SW 1271 (cell line): ENCODE measurements at places on chromosomes 1 and 21.
A peak's percentile ranks its signal among the peaks of the same experiment; 100 is the strongest.

GRCh38 chr1:168089326-168089978 lies 47.3 kb downstream of the GPR161 start:
- no peak for DNase-seq

DNA sequence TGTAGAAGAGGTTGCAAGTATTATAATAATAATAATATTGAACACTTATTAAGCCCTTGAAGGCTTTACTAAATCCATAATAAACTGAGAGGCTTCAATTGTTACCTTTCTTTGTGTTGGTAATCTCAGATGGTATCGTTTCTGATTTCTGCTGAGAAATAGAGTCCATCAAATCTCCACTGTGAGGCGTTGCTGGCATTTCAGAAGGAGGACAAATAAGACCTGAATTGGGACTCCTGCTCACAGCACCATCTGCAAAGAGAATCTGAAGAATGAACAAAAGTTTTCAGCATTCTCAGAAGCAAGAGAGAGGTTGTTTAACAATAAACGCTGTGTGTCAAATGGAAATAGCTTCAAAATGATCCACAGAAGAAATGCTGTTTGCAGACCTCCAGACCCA lies 93.7 kb downstream of the WDR3 start:
- DNase-seq: no peak

DNA sequence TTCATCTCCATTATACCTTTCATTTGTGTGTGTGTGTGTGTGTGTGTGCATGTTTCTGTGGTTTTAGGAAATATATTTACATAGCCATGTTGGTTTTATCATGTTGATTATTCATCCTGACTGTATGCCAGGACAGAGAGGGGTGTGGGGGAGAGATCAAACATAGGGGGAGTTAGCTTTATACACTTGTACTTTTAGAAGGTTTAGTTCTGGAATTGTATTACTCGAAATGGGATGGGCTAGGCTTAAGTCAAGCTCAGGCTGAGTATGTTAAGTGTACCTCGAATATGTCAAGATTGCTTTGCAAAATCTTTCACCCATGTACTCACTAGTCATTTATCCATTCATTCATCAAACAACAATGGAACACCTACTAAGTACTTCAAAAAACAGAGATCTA lies 123.3 kb downstream of the HMCN1 start:
- no peak for DNase-seq

GRCh38 chr1:54721719-54722118 lies 6.1 kb downstream of the TTC4 start:
- no peak for DNase-seq

- no peak for DNase-seq
Observed at GRCh38 chr1:172252321-172252720, 168.2 kb upstream of the C1orf105 start.

DNA sequence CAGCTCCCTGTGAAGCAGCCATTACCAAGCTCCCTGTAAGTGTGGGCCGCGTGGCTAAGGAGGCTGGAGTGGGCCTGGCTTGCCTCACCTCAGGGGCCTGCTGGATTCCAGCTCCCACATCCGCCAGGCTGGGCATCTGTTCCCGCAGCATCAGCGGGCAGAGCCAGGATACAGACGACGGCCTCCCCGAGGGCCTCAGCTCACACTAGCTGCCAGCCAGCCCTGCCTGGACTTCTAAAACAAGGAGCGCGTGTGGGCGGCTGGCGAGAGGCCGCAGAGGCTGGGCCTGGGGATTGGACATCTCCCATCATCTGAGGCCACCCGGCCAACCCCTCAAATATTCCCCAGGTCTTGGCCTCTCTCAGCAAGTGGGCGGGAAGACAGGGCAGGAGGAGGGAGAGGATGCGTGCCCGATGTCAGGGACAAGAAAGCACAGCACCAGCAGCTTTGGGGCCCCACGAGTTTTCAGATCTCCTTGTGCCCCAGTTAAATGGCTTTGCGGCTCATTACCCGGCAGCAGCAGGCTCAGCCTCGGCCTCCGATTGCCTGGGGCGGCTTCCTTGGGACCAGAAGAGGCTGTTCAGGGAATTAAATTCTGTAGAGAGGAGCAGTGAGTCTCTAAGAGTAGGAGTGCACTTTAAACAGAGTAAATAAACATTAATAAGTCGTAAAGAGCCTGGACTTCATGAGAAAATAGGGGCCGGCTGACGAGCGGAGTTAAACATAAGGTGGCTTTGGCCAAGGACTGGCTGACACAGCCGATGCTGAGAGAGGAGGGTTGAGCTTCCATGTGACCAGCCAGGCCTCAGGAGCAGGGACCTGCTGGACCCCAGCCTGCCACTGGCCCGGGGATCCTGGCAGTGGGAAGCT lies 208.9 kb upstream of the C1orf174 start:
- no peak for DNase-seq

GRCh38 chr1:14822493-14822892 lies 224.0 kb downstream of the KAZN start:
- no peak for DNase-seq

DNA sequence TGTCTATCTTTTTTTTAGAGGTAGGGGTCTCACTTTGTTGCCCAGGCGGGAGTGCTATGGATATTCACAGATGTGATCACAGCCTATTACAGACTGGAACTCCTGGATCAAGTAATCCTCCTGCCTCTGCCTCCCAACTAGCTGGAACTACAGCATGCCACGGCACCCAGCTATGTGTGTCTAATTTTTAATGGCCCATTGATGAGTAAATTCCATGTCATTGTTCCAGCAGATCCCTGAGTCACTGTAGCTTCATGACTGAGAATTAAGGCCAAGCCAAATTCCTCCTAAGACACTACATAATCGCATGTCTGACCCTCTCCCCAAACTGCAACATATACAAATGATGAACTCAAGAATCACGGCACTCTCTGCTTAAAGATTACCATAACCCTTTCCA lies 84.2 kb upstream of the RGS2 start:
- no peak for DNase-seq

- no peak for DNase-seq
Observed at GRCh38 chr1:3410142-3410925, 44.1 kb upstream of the ARHGEF16 start.

- DNase-seq: no peak
Observed at GRCh38 chr1:75789988-75790387, 3.9 kb downstream of the RABGGTB start.

GRCh38 chr1:210394281-210394821 lies 65.6 kb downstream of the HHAT start:
- no peak for DNase-seq

DNA sequence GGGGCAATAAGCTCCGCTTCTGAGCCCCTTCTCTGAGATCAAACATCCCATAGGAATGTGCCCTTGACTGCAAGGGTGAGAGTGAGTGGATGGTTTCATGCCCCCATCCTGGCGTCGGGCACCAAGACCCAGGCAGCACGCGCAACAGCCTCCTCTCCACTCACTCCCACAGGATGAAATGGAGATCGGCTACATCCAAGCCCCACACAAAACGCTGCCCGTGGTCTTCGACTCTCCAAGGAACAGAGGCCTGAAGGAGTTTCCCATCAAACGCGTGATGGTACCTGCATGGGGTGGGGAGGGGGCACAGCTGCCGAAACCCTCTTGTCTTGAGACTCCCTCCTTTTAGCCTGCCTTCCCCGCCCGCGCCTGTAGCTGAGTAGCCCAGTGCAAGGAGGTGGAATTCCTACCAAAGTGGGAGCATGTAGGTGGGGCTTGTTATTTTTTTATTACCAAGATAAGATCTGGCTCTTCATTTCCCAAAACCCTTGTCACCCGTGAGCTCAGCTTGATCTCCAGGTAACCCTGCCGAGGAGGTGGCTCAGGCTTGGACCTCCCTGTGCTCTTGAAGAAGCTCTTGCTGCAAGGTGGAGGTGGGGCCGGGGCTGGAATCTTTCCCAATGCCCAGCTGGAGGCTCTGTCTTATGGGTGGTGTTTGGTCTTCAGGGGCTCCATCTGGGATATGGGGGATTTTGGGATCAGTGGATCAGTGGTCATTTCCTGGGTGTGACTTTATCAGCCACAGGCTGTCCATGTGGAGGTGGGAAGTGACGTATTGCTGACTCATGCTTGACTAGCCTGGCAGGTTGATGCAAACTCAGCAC lies 24.0 kb upstream of the PADI6 start:
- DNase-seq: no peak

DNA sequence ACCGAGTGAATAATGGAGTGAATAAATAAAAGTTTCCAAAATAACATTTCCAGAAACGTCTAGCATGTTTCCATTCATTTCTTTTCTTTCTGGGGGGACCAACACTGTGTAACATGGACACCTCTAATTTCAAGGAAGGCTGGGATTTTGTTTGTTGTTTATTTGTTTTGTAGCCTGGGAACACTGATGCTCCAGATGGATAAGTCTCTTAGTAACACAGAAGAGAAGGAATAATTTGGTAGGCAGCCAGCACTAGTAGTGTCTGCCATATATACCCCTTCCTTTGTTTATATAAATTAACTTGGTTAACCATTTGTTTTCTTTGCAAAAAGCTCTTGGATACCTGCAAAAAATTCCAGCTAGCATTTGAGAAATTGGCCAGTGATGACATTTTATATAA lies 411.4 kb upstream of the DEPDC1 start:
- DNase-seq: no peak

GRCh38 chr1:58811303-58811702 lies 27.5 kb upstream of the JUN start:
- no peak for DNase-seq

DNA sequence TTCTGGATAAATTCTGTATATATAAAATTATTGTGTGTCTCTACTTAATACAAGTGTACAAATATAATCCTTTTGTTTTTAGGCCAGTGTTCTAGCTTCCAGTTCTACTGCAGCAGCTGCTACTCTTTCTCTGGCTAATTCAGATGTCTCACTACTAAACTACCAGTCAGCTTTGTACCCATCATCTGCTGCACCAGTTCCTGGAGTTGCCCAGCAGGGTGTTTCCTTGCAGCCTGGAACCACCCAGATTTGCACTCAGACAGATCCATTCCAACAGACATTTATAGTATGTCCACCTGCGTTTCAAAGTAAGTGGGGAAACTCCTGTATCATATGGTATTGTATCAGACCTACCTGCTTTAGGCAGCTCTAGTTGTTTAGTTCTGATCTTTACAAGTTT lies 21.3 kb upstream of the OLFML3 start:
- no peak for DNase-seq

DNA sequence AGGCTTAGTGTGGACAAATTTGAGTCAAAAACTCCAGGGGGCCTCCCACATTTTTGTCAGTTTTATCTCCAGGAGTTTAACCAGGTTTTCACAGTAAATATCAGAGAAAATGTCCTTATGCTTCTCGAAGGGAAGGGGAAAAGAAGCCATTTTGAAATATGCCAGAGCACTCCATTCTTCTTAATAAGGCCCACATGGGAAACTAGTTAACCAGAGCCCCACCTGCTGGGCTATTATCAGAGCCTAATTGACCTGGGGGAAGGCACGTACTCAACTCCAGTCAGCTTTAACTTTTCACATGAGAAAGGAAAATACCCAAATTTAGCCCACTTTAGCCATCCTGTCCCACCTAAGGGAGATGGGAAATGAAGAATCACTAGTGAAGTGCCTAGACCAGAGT lies 296.3 kb downstream of the PTBP2 start:
- DNase-seq: no peak

- no peak for DNase-seq
Observed at GRCh38 chr1:196873385-196873784, 14.5 kb upstream of the CFHR4 start.

- DNase-seq: no peak
Observed at GRCh38 chr1:54372978-54373377, 33.2 kb downstream of the SSBP3 start.

GRCh38 chr1:12386130-12386529 lies 156.3 kb downstream of the VPS13D start:
- DNase-seq: no peak

- no peak for DNase-seq
Observed at GRCh38 chr1:198259333-198260074, 102.7 kb downstream of the NEK7 start.

DNA sequence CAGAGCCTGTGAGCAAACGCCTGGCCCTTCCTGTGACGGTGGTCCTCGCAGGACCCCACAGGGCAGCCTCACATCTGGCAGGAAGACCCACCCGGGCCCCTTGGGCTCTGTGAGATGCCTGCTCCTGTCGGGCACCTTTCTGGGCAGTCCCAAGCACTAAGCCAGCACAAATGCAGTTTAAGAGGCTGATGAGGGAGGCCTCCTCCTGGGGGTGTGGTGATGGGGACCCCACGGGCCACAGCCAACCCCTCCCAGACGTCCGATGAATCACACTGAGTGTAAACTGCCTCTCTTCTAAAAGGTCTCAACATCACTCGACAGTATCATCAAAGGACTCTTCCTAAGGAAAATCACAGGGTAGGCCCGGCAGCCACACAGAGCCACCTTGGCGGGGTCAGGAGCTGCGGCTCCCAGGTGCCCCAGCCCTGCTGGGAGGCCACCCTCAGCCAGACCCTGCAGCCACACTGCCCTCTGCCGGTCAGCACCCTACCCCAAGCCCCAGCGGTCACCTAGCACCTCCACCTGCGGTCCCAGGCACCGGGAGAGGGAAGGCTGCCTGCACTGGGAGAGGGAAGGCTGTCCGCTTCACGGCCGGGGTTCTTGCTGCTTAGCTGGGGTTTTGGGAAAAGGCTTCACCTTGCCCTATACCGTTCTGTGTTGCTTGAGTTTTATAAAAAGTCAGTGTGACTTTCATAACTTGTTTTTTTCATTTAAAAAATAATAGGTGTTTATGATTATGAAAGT lies 3.9 kb upstream of the PRKCZ start:
- peak; percentile 9 for DNase-seq

- DNase-seq: no peak
Observed at GRCh38 chr21:31279986-31280385, 64.1 kb downstream of the TIAM1 start.

DNA sequence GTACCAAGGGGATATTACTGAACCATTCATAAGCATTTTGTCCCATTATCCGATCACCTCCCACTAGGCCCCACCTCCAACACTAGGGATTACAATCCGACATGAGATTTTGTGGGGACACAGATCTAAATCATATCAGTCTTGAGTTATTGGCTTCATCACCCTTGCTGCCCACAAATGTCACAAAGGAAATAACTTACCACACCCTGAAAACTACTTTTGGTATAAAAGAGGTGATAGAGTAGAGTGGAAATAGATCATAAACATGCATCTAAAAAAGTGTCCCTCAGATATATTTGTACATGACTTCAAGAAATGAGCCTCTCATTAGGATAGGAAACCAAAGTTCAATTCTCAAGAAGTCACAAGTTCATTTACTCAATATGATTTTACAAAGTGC lies 22.6 kb upstream of the FCRL3 start:
- DNase-seq: no peak

DNA sequence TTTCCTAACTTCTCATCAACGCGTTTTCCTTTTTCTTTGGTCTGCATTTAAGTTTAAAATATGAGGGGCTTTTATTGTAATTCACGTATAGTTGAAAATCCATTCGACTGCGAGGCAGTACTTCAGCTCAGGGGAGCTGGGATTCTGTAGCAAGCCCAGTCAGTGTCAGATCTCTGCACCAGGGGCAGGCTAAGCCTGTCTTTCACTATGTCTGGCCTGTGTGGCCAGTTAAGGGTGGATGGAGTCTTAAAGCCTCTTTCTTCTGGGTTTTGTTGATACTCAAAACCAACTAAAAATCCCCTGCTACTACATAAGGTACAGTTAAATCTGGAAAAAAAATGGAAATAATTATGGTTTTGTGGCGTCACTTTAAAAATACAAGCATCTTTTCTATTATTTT lies 124.7 kb downstream of the TYW3 start:
- DNase-seq: no peak

- peak; percentile 75 for DNase-seq
Observed at GRCh38 chr1:2545754-2546514, 10.2 kb upstream of the TNFRSF14 start.
